Ovary (tissue), 10 donors: ENCODE measurements at places on chromosomes 2 and 18.

DNA sequence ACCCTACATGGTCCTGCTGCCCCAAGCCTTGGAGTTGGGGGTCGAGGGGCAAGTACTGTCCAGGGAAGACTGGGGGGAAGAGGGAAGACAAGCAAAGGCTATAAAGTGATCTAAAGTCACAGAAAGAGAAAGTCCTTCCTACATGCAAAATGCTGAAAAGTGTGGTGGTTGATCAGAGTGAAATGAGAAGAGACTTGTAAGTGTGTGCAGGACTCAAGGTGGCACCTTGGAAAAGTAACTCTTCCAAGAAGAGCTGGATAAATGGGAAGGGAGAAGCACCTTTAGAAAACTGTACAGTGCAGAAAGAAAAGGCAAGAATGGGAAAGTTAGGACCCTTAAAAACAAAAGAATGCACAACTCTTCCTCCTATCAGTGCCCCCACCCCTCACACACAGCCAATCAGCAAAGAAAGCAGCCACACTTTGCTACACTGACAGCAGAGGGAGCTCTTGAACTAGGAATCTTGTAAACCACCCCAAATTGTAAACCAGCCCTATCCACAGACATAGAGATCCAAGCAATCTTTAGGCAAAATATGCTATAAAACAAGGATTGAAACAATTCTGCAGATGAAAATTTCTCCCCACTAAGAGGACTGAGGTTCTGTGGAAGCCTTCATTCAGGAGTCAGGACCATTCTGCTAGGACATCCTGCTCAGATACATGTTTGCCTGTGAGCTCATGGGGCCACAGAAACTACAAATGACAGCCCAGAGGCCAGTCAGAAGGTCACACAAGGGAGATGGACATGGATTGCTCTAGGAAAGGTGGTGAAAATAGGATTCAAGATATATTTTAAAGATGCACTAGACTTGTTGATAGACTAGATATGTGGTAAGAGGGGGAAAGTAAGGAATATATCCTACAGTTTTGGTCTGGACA lies 146.4 kb downstream of the FTCDNL1 start:
- no peak for DNase-seq

DNA sequence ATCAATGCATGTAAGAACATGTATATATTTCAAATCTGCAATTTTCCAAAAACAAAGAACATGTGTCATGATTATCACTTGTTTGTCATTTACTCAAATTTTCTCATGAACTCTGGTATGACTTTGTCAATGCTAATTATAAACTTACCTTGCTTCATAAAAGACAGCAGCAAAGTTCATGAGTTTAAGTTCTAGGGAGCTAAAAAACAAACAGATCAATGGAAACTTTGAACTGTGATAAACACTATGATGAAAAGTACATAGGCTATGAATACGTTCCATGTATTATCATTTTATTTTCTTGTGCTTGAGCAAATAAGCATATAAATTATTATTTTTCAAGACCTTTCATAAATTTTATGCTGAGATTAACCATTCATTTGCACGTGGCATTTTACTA lies 940.8 kb downstream of the MBD2 start:
- no peak for DNase-seq

- no peak for DNase-seq
Measured at GRCh38 chr2:228698963-228699362, 517.5 kb upstream of the SPHKAP start.

- DNase-seq: no peak
Measured at GRCh38 chr2:164746713-164747112, 94.9 kb downstream of the COBLL1 start.

DNA sequence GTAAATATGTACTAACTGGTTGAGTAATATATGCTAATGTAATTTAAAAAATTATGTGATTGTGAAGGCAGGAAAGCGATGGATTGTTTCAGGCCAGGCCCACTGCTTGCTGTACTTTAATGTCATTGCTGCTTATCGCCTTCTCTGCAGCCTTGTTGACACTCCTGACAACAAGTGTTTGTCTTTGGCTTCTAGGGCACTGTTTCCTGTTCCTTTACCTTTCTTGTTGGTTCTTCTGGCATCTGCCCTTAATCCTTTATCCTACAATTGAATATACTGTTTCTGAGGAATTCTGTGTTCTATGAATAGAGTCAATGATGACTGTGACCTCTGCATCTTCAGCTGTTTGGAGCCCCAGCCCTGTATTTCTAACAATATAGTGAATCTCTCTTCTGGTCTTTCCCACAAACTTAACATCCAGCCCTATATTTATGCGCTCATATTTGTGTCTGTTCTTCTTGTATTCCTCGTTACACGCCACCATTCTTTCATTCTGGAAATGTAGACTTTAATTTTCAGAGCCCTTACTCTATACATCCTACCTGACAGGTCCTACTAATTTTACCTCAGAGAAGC lies 17.6 kb downstream of the ACSL3 start:
- no peak for DNase-seq

DNA sequence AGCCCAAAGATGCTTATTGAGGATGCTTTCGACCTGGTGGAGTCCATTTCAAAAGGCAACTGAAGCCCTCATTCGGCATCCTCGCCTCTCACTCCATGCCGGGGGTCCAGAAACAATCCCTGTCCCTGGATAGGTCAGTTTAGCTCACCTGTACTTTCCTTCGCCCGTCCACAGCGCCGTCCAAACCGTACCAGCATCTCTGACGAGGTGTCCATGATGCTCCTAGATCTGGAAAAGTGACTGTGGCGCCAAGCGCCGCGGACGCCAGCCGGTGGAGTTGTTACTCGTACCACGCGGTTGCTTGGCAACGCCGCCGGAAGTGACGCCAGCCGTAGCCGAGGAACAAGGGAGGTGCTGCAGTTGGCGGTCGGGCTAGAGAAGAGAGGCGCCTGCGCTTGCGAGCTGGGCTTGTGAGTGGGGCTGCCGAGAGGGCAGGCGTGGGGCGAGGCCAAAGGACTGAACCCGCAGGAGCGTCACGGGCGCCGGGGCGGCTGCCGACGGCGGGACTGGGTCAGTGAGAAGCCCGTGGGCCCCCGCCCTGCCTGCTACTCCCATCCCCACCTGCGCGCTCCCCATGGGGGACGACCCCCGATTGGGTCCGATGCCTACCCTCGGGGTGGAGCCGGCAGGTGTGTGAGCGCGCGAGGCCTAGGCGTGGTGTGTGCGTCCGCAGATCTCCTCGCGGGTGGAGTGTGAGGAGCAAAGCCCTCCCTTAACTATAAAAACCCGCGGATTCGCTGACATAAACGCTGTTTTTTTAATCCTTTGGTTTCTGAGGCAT lies at the start of the genes CFAP210 and PHOSPHO2:
CFAP210 (minus strand) TSS at position 293 of the 781 bp plus-strand sequence; CDS start at position 215, 78 bp downstream.
PHOSPHO2 (plus strand) TSS at position 357 of the 781 bp plus-strand sequence. CDS start 6,503 bp downstream, outside the sequence.
- DNase-seq: peak; percentile 99

DNA sequence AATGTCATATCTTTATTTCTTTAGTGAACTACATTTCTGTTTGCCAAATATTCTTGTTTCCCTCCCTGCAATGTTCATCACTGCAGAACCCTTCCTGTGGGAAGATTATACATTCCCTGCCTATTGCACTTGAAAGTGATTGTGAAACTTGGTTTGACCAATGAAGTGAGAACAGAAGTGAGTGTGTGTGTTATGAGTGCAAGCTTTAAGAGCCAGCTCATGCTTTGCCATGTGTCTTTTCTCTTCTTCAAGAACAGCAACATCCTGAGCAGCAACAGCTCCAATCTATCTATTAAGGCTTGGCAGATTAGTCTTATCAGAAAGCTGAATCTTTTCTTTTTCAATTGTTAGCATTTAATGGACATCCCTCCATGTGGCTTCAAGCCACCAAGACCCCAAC lies 42.0 kb upstream of the UBE2E3 start:
- DNase-seq: no peak

- no peak for DNase-seq
Measured at GRCh38 chr18:40692871-40693270, 1262.2 kb upstream of the PIK3C3 start.

GRCh38 chr2:51997571-51997970 lies 965.6 kb upstream of the NRXN1 start:
- no peak for DNase-seq
